ENCODE measurements at places on chromosomes 1 and 21.
A peak's percentile ranks its signal among the peaks of the same experiment; 100 is the strongest.

- DNase-seq: no peak
Measured at GRCh38 chr1:232622981-232623380, 7.0 kb downstream of the SIPA1L2 start.

- DNase-seq: no peak
Measured at GRCh38 chr1:43545339-43545694, 14.6 kb downstream of the PTPRF start.

DNA sequence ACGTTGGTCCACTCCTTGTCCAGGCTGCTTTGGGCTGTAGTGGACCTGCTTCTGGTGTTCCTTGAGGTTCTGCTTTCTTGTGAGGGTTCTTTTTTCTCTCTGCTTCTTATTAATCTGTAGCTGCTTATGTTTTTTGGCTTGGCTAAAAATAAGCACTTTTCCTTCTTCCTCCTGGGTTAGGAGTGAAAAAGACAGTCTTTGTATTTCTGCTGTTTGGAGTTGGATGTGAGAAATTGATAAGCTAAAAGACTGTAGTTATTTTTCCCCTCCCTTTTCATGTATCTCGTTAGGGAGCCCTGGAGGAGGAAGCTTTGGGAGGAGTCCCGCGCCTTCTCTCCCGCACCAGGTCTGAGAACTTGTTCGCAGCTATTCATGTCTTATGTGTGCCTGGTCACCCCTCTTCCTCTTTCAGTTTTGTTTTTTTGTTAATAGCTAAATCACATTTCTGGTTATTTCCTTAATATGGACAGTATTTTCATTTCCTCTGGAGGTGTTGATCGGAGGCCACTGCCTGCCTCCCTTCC lies 79.0 kb downstream of the GALNT2 start:
- DNase-seq: no peak

DNA sequence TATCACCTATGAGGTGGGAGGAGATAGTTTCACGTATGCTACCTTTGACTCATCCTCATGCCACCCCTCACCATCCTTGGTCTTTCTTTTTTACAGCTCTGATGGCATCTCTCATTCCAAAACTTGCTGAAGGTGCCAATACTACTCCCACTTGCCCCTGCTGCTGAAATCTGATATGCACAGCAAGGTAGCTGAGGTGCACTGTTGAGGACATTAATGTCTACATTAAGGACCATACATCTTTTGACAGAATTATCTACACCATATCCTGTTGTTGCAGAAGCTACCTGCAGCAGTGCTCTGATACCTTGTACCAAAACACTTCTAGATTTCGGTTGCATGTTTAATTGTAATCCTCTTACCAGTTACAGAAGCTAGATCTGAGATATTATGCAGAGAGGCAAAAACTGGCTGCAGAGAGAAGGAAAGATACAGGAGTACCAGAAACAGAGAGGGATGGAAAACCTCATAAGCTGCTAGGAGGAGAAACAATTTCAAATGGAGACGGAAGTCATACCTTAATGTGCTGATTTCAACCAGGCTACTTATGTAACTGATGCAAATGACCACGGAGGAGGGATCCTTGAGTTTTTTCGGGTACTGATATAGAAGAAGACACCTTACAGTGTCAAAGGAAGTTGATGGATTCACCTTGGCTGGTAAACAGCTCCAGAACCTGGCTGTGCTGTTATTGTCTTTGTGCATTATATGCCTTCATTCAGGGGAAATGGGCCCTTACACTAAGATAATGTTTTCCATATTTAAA lies 19.3 kb upstream of the PTPRC start:
- DNase-seq: no peak

DNA sequence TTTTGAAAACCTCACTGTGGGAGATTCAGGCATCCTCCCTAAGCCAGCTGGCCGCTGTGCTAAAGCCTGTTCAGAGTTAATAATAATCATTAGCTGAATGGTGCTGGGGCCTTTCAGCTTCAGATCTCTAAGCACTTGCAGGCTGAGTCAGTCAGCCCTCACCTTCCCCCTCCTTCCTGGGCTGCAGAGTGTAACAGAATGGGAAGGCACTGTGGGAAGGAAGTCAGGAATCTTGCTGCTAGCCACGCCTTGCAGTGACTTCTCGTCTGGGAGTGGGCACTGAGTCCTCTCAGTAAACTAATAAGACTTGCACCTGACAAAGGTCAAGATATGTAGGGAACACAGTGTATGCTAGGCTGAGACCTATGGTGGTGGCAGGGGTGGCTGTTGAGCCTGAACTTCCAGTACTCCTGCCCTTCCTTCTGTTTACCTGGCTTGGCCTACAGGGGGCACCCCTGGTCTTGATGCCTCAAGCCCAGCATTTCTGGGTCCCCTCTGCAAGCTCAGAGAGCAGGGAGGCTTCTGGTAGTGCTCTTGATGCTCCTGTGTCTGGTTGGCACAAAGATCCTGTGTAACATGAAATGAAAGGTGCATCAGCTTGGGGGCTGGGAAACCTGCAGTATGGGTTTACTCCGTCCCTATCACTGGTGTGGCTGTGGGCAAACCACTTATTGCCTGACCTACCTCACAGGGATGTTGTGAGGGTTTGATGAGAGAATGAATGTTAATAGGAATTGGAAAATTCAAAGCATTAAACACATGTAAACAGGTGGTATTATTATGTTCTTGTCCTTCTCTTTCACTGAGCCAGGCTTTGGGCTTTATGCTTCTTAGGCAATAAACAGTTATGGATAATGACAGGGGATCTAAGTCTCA lies 6.0 kb downstream of the CYB561D1 start:
- DNase-seq: peak; percentile 36

GRCh38 chr1:28803051-28803450 lies 8.9 kb upstream of the OPRD1 start:
- no peak for DNase-seq

- DNase-seq: peak; percentile 47
Measured at GRCh38 chr1:17419626-17420328, 19.7 kb downstream of the RCC2 start.

DNA sequence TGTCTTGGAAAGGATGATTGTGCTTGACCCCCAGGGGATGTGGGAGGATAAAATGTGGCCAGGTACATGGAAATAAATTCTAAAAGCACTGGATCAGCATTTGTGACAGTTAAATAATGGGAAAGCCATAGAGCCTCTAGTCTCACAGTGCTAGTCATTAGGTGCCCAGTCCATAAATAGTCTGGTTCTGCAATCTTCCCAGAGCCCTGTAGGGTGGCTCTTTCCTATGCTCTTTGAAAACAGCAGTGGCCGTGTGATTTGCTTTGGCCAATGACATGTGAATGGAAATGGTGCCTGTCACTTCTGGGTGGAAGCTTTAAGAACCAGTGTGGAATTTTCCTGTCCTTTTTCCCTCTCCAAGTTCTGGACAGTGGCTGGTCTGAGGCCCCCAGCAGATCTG lies 113.2 kb downstream of the TRABD2B start:
- no peak for DNase-seq

DNA sequence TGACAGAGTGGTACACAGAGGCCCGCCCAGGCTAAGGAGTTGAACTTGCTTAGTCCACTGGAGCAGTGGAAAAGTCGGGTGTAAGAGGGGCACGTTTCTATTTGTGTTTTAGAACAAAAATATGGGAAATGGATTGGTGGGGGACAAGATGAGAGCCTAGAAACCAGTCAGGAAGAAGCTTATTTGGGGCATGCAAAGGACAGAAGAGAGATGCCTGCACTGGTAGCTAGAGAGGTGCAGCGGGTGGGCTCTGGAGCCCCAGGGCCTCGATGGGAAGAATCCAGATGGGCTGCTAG lies 1.2 kb upstream of the LIN9 start:
- DNase-seq: no peak

DNA sequence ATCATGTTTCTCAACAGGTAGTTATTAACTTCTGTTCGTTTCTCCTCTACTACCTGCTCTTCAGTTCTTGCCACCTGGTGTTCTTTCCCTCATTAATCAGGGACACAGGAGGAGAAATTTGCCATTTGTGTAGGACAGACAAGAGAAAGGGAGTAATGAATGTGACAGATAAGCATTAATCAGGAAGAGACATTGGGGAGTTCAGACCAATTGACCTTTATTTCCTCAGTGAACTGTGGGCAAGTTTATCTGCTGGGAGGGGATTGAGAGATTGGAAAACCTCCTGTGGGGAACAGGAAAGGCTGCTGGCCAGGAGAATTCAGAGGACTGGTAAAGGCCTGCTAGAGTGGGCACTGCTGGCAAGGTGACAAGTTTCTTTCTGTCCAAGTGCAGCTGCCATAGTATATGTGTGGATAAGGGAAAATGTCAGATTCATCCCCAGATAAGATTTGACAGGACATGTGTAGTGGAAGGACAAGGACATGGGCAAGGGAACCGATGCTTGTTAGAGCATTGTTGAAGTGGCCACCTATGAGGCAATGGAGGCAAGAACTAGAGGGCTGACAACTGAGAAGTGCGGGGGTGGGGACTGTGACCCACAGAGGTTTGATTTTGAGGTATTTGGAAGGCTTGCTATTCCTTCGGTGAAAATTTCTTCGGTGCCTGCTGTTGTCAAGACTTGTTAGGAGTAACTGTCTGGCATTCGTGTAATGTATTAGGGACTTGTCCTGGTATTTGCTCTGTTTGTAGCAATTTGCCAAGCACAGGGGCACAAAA lies 12.6 kb downstream of the SZT2 start:
- no peak for DNase-seq

- DNase-seq: no peak
Measured at GRCh38 chr1:225426395-225427234, 1.2 kb downstream of the LBR start.

DNA sequence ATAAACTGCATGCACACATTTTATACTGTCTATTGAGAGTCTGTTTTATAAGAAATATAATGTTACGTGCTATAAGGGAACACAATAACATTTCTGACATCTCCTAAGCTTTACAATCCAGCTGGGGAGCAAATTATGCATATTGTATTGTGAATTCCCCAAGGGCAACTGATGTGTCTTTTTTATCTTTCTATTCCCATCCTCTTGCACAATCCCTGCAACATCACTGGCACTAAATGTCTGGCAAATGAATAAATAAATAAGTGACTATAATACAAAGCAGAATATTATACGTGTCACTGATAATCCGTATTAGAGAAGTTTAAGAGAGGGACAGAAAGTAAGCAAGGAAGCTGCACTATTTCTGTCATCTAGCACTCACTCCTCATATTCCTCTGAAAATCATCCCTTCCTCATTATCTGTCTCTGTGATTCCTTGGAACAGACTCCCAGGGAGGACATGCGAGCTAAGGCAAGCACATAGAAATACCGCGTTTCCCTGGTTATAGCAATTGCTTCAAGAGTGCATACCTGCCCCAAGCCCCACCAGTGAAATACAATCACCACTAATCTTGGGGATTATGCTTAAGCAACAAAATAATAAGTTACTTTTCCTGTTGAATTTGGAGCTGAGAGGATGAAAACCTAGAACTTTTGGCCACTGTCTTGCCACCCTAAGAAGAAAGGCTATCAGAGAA lies 205.4 kb downstream of the SMYD3 start:
- DNase-seq: no peak

GRCh38 chr1:112674986-112675727 lies 698 bp downstream of the MOV10 start:
- peak; percentile 9 for DNase-seq

- no peak for DNase-seq
Measured at GRCh38 chr1:55703726-55704363, 488.7 kb upstream of the USP24 start.

- no peak for DNase-seq
Measured at GRCh38 chr1:72060466-72061245, 221.7 kb downstream of the NEGR1 start.

DNA sequence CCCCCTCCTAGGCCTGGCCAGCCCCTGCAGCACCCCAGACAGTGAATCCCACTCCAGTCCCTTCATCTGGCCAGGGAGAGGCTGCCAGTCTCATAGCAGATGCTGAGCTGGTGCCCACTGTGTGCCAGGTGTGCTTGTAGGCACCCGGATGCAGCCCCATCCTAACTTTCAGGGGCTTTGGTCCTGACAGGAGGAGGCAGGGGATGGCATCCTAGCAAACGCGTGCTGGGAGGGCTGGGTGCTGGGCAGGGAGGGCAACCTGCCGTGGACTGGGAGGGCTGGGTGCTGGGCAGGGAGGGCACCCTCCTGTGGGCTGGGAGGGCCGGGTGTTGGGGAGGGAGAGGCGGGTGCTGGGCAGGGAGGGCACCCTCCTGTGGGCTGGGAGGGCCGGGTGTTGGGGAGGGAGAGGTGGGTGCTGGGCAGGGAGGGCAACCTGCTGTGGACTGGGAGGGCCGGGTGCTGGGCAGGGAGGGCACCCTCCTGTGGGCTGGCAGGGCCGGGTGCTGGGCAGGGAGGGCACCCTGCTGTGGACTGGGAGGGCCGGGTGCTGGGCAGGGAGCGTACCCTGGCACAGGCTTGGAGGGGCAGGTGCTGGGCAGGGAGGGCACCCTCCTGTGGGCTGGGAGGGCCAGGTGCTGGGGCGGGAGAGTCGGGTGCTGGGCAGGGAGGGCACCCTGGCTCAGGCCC lies 35.3 kb downstream of the SLC19A1 start:
- DNase-seq: no peak

GRCh38 chr1:99277066-99277465 lies 12.8 kb downstream of the PLPPR4 start:
- no peak for DNase-seq

DNA sequence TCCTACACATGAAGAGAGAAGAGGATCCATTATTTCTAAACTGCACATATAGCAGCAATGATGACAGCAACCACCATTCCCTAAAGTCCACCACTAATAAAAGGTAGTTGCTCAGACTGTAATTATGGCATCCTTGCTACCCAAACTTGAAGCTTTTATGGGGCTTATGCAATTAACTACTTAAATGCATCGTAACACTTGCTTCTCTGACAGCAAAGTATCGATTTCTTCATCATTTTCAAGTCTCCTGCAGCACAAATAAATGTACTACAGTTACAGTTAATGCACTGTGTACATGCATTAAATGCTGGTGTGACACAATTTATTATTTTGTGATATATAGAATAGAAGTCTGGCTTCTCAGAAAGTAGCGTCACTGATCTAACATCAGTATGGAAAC lies 241.7 kb downstream of the USH2A start:
- no peak for DNase-seq

DNA sequence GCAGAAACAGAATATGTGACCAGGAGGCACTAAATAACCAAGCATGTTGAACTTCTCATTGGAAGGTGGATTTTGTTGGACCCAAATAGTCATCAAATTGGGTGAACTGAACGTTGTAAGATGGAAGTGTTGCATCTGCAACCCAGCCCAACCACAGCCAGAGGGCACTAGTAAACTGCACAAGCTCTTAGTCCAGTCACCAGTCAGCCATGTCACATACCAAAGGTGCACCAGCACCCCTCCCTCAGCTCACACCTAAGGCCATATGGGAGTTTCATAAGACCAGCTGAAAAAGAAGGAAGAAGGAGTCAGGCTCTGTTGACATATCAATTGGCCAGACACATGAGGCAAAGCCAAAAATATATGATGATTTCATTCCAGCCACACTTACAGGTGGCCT lies 481.7 kb upstream of the NR5A2 start:
- DNase-seq: no peak

- no peak for DNase-seq
Measured at GRCh38 chr1:101365878-101366277, 129.1 kb downstream of the S1PR1 start.

Measured in activated CD8-positive, alpha-beta memory T cell treated with anti-CD3 and anti-CD28 coated beads for 48 hours (primary cell).